ENCODE measurements at places on chromosomes 7 and 10.

GRCh38 chr7:12092499-12093130 is 118.5 kb upstream of the TMEM106B start:
- DNase-seq, result no peak

- no peak for DNase-seq
Measured at GRCh38 chr10:10699427-10699826, 318.2 kb upstream of the CELF2 start.

GRCh38 chr7:33903791-33904680 is 1.3 kb upstream of the BMPER start:
- no peak for DNase-seq

DNA sequence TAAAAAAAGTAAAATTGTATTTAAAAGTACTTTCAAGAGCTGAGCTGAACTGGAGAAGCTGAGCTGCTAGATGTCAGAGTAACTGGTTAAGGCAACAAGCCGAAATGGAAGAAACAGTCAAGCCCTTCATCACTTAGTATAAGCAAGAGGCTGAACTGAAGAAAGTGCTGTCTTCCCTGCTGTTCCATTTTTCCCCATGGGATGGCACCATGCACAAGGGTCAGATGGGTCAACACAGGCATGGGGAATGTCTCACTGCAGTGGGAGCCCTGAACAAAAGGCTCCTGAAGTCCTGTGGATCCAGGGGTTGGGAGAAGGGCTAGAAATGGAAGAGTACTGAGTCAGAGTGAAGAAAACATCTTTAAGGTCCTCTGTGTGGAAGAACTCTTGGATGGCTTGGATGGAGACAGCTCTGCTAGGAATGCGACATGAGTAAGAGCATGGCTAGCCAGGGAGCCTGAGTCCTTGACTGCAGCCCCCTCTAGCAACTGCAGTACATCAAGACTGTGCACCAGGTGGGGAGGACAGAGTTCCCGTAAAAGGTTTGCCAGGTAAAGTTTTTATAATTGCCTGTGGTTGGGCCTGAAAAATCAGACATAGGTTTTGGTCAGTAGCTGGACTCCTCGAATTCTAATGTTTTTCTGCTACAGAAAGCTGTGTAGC is 348.3 kb downstream of the GPR158 start:
- no peak for DNase-seq

DNA sequence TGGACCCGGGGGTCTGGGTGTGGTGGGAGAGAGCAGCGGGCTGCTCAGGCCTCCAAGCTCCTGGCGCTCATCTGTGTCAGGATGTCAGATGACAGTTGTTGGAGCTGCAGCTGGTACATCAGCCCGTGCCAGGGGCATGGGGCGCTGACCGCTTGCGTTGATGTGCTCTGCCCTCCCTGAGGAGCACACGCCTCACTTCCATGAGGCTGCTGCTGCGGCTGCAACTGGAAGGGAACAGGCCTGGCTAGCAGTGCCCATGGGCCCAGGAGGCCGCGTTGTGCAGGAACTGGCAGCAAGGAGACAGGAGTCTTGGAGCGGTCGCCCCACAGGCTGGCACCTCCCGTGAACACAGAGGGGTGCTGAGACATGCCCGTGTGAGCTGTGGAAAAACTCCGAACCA is 361.3 kb upstream of the MKI67 start:
- DNase-seq, result no peak

- no peak for DNase-seq
Measured at GRCh38 chr10:3203016-3203811, 30.6 kb upstream of the PITRM1 start.

DNA sequence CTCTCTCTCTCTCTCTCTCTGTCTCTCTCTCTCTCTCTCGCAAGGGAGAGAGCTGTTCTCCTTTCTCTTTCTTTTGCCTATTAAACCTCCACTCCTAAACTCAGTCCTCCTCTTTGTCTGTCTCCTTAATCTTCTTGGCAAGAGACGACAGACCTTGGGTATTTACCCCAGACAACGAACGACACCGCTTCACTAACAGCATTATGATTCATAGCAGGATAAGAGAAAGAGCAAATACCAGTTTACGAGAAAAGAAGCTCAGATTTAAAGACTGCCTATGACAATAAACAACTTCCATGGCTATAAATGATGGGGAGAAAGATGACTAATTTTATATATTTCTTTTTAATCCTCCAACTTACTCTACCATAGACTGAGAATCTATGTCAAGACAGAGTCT is 1396.5 kb upstream of the CELF2 start:
- no peak for DNase-seq

DNA sequence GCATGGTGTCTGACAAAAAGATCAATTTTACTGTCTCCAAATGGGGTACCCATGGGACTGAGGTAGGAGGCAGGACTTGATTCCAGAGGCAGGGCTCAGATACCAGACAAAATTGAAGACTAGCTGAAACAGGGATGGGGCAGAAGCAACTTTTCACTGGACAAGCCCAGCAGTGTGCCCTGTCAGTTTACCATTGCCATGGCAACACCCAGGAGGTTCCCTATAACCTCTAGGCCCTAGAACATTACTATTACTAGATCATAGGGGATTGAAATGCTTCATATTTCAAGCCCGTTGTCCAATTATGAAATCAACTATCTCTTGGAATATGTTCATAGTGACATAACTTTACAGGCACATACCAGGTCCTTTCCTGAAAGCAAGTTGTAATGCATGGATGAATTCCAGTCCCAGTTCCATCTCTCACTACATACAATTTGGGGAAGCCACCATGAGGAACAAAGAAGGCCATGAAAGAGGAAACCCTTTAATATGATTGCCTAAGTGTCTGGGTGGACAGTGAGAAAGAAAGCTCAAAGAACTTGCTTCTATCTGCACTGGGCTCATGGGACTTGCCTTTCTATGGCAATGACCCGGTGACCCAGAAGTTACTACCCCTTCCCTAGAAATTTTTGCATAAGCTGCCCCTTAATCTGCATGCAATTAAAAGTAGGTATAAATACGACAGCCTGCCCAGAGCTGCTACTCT is 557.9 kb downstream of the KCNMA1 start:
- DNase-seq, result no peak

- no peak for DNase-seq
Measured at GRCh38 chr7:8491106-8491505, 57.7 kb downstream of the NXPH1 start.

DNA sequence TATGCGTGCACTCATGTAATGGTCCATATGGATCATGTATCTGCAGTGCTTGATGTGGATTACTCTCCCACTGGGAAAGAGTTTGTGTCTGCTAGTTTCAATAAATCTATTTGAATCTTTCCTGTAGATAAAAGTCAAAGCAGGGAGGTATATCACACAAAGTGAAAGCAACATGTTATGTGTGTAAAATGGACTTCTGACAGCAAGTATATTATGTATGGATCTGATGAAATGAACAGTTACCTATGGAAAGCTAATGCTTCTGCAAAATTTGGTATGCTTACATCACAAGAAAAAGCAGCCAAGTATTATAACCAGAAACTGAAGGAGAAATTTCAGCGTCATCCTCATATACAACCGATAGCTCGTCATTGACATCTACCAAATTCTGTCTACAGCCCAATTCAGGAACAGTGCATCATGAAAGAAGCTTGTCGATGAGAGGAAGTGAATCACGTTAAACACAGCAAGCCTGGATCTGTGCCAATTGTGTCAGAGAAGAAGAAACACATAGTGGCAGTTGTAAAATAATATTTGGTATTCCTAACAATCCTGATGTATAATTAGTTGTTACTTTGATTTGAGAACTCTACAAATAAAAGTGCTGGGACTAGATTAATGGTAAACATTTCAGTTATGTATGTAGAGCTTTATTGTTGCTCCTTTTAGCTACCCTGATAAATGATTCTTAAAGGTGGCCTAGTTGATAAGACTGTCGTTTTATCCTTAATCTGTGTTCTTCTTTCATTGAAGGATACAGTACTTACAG is 14.2 kb upstream of the SYPL1 start:
- no peak for DNase-seq

DNA sequence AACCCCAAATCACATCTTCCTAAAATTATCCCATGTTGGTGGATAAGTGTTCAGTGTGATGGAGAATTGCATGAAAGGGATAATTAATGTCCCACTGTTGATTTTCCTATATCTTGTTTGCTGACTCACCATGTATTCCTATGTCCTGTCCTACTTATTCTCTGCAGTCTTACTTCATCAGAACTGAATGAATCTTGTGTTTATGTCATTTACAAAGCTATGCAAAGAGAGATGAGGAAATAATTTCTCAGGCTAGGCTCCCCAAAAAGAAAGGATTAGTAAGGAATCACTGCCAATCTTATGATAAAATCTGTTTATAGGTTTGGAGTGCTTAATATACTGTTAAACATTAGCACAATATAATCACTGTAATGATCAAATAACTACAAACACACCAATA is 360.8 kb downstream of the CRPPA start:
- no peak for DNase-seq

DNA sequence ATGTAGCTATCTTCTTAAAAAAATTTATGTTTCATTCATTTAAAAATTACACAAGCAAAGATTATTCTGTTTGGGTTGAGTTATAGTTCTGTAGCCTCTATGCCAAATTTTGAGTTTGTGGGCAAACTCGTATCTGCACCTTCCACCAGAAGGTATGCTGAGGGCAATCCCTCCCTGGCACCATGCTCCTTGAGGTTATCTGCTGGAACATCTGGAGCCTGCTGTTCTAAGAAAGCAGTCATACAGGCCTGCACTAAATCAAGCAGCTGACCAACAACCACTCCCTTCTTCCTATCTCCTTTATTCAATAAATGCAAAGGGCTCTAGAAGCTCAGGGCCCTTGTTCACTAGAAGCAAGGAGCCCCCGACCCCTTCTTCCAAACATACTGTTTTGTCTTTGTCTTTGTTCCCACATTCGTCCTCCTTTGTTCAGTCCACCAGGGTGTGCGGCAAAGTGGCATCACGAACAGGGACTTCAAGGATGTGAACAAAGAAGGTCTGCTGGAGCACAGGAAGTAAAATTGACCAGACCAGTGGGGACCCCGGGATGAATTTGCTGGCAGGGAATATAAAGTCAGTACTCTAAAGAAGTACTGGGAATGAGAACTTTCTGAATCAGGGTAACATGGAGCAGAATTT is 36.4 kb downstream of the OR13A1 start:
- no peak for DNase-seq

DNA sequence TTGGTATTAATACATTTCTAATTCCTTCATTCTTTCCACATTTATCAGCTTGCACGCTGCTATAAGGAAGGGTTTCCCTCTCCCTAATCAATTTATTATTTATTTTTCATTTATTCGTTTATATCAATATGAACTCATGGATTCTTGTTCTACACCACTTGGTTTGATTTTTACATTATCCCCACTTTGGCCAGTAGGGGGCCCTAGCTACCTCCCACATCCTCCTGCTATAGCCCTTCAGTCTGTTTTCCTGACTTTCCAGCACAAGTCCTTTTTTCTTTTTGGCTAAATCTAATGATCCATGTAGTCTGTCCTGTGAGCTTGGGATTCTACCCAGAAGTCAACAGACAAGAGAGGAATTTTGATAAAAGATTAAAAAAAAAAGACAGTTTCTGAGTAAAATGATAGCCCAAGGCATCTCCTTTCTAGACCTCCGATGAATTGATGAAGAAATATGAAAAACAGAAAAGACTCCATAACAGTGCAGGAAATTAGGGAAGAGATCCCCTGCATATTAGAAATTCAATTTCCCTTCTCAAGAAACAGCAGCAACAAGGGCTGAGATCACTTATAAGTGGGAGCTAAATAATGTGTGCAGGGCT is 47.7 kb downstream of the LYZL2 start:
- DNase-seq, result no peak

GRCh38 chr10:6388261-6388893 is 185.6 kb downstream of the PFKFB3 start:
- DNase-seq, result no peak

GRCh38 chr7:47636081-47636432 is 54.1 kb upstream of the TNS3 start:
- DNase-seq, result no peak

DNA sequence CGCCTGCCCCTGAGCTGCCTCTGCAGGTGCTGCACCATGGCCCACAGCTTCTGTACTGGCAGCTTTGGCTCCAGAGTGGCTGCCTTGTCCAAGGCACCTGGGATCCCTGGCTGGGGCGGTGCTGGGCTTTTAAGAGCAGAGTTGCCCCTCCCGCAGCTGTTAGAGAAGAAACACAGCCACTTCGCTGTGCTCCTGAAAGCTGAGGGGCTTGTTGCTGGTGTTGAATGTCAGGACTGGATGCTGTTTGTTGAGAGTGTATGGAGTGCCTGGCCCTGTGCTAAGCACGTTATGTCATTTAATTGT is 6.2 kb downstream of the FAM241B start:
- DNase-seq, result no peak

Data from activated naive CD8-positive, alpha-beta T cell treated with anti-CD3 and anti-CD28 coated beads, Interleukin-2, amount 50 U/mL, for 16 hours (primary cell).